Right cardiac atrium (tissue), 5 donors: ENCODE measurements at places on chromosomes 7 and 10. TPM values are rescaled to one million over a fixed set of nuclear protein-coding genes. Genes with fewer than 3 reads are reported as not detected.

DNA sequence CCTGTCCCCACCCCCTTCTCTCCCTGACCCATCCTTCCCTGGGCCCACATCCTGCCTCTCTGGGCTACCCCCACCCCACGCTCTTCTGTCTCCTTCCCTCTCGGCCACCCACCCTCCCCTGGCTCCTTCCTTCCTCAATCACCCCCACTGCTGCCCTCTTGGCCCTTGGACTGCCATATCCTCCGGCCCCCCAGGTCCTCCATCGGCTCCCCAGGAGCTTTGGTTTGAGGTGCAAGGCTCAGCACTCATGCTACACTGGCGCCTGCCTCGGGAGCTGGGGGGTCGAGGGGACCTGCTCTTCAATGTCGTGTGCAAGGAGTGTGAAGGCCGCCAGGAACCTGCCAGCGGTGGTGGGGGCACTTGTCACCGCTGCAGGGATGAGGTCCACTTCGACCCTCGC, 10.9 kb downstream of the EPHB6 start:
- DNase-seq: no peak

DNA sequence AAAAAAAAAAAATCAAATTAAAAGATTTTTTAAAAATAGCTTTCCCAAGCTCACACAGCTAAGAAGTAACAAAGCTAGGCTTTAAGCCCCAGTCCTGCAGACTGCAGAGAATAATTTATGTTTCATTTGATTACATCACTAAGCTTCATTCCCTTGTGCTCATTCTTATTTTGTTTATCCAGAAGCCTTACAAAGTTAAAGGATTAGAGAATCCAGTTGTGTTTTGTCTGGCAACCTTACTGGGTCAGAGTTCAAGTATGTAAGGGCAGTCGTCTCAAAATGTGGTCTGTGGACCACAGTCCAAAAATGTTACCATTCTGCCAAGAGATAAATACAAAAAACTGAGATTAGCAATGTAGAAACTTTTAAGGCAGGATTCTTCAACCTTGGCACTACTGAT, 32.1 kb upstream of the EZH2 start:
- no peak for DNase-seq

GRCh38 chr7:41940760-41941343, 238.0 kb upstream of the INHBA start:
- peak; percentile 60 for DNase-seq

DNA sequence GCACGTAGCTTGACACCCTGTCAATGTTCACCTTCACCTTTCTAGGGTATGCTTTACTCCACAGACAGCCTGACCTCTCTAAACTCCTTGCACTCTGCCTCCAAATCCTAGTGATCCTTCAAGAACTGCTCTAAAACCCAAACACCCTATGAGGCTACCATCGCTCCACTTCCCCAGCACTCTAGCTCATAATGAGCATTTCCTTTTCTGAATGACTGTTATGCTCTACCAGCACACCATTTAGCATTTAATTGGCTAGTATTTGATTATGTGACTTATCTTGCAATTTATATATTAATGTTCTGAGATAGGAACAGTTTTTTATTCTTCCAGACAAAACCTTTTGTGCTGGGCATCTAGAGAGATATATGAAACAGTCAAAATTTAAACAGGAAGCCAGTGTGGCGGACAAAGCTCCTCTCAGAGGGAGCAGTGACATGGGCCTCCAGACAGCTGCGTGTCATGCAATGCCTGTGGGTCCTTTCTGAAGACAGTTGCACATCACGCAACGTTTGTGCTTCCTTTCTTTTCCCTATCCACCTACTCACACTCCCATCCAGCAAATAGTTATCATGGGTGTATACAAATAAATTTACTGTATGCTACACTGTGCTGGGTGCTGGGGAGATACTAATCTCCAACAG, 86.3 kb downstream of the ALOX5 start:
- DNase-seq: no peak

SGCE gene
- polyA plus RNA-seq: 41.1 TPM

- no peak for DNase-seq
These were observed 1.2 kb downstream of the MNX1 start for GRCh38 chr7:157009170-157009777.

DNA sequence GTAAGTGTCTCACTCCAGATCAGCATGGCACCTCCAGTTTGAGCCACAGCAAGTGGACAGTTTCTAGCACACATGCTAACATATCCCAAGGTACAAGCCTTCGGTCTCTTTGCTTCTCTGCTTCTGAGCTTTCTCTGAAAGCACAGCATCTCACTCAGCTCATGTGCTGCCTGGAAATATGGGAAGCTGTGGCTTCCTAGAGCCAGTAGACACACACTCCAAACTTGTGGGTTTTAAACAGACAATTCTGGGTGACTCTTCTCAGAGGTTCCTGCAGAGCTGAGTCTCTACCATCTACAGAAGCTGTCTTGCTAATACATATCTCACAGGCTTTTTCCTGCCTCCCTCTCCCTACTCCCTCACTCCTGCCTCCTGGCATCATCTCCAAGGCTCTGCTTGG, 23.9 kb upstream of the TMEM273 start:
- no peak for DNase-seq

DNA sequence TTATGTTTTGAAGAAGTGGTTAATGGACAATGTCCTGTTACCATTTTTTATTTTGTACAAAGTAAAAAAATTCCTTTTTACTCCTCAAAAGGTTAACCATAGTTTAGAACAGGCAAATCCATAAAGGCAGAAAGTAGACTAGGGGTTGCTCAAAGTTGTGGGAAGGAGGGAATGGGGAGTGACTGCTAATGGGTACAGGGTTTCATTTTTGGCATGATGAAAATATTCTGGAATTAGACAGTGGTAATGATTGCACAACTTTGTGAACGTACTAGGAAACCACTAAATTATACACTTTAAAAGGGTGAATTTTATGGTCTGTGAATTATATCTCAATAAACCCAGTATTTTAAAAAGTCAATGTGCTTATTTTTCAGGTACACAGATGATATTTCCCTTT, 35.4 kb upstream of the CDK14 start:
- no peak for DNase-seq

PITX3 gene
- polyA plus RNA-seq: 0.52 TPM

GRCh38 chr7:47535035-47535703, 46.7 kb downstream of the TNS3 start:
- DNase-seq: no peak

GRCh38 chr7:88398459-88398858, 91.8 kb upstream of the STEAP4 start:
- DNase-seq: no peak

GRCh38 chr7:149317986-149318672, 56.1 kb downstream of the ZNF783 start:
- DNase-seq: no peak

DNA sequence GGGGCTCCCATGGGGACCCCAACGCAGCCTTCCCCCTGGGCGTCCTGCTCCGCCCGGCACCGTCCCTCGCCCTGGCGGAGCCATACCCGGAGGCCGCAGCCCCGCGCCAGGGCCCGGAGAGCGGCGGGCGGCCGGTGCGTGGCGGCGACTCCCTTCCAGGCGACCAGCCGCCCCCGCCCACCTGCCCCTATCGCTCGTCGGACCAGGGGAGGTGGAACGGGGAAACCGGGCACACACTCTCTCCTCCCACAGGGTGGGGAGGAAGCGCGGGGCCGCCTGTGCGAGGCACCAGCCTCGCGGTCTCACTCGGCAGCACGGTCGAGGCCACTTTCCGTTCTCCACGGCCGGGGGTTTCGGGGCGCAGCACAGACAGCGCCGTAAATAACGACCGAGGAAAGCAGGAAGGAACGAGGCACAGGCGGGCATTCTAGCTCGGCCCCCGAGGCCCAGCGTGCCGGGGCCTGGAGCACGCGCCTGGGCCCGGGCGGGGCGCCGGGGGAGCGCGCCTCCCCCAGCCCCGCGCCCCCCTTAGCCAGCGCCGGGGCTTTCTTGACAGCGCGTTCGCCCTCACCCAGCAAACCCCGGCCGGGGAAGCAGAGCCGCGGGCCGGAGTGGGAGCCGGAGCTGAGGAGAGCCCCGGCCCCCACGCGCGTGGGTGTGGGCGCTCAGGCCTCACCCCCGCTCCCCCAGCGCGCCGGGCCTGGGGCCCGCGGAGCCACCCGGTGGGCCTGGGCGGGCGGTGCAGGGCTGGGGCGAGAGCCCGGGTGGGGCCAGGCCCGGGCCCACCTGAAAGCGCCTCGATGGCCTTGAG, 936 bp downstream of the IGF2BP3 start:
- DNase-seq: peak; percentile 43

IFIT1B gene
- not detected for polyA plus RNA-seq

DNA sequence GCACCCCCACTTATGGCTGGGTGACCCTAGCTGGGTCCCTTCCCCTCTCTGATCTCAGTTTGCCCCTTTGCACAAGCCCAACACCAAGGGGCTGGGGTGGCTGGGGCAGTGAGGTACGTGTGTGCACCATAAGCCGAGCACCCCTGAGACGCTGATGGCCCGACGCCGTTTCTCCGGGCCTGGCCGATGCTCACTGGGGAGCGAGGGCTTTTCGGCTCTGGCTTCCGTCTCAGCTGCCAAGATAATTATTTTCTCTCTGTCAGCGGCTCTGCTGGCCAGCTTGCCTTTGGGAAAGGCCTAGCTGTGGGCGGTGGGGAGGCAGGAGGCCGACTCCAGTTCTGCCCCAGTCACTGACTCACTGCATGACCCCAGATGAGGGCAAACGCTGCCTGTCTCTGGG, 91.0 kb downstream of the ZMIZ1 start:
- DNase-seq: peak; percentile 82

DNA sequence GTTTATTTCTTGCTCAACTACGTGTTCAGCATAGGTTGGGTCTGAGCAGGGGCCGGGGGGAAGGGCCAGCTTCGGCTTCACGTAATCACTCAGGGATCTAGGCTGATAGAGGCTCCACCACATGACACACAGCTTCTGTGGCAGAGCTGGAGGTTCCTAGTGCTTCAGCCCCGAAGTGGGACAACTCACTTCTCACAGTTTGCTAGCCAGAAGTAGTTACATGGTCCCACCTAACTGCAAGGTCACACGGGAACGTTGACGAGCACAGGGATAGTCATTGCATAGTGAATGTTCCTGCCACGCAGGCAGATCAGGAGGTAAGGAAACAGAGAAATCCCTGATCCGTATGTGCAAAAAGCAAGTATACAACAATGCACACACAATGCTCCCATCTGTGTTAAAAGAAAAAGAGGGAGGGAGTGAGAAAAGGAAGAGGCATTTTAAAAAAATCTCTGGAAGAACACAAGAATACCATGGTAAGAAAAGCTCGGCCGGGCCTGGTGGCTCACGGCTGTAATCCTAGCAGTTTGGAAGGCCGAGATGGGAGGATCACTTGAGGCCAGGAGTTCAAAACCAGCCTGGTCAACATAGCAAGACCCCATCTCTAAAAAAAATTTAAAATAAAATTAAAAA, 16.9 kb downstream of the SMURF1 start:
- DNase-seq: no peak

- DNase-seq: no peak
These were observed 86.9 kb downstream of the SND1 start for GRCh38 chr7:127738859-127739258.

SGMS1 gene
- 12.0 TPM for polyA plus RNA-seq

- DNase-seq: no peak
These were observed 7.2 kb upstream of the EPHA1 start for GRCh38 chr7:143415742-143416397.

GRCh38 chr10:79021948-79022499, 46.7 kb upstream of the ZMIZ1 start:
- no peak for DNase-seq

DNA sequence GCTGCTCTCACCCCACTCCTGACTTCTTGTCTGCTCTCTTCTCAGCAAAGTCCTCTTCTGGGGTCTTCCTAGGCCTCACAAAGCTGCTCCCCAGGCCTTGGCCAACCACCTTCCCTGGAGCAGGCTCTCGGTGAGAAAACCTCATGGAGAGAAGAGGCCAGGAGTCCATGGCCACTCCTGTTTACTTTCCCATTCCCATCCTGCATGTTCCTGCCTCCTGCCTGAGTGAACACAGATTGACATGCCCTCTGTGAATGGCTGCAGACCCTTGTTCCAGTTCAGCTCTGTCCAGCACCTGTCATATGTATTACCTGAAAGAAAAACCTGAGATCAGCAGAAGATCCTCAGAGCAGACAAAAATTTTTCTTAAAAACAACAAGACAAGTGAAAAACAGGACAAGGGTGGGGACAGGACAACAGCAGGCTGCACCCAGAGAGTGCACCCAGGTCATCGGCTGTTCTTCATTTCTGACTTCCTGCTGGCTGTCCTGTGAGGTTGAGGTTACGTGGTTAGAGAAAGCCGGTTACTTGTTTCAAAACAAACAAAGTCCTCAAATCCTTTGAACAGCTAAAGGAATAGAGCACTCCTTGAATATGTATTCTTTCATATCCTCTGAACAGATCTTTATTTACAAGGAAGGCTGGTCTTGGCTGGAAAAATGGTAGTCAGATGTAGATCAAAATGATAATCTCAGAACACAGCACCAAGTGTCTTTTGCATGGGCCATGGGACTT, 34.0 kb upstream of the DLD start:
- no peak for DNase-seq

PLAU gene
- polyA plus RNA-seq: 7.0 TPM
